NCI-H146 (cell line): ENCODE measurements at places on chromosomes 7 and 10.
A peak's percentile ranks its signal among the peaks of the same experiment; 100 is the strongest.

GRCh38 chr10:119531067-119531466 lies 11.5 kb downstream of the RGS10 start:
- DNase-seq = no peak

DNA sequence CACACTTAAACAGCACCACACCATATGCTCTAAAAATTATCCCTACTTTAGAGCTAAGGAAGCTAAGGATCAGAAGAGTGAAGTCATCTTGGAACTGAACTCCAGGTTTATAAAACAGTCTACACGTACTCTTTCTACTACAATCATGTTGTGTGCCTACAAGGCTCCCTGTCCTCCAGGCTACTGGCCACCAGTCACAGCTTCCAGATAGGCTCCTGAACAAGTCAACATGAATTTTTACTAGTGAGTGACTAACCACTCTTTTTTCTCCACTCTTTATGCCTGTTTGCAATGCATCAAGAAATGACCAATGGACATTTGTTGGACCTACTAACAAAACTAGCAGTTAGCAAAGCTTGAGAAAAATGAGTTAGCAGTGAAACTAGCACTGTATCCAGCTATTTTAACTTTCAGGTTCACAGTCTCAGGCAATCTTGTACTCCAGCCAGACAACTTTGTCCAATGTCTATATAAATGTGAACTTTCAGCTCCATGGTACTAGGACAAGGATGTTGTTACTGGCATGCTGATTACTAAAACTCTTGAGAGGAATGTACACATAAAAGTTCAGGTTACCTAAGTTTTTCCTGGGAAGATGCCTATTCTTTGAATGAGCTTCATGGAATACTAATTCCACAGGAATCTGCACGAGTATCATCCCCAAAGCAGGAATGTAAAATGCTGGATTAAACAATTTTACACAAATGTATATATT lies 180.0 kb downstream of the BTAF1 start:
- no peak for DNase-seq

DNA sequence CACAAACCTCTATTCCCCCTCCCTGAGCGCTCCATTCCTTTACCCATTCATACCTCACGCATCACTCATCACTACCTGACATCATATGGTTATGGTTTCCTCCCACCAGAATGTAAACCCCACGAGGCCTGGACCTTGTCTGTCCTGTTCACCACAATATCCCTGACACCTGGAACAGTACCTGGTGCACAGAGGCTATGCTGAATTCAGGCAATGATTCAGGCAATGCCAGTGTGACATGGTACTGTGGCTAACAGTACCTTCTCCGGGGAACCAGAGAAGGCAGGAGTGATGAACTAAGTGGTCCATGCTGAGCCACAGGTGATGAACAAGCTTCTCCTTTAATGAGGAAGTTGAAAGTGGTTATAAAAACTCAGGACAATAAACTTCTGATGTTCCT lies 202.5 kb upstream of the PLXNA4 start:
- DNase-seq = no peak

DNA sequence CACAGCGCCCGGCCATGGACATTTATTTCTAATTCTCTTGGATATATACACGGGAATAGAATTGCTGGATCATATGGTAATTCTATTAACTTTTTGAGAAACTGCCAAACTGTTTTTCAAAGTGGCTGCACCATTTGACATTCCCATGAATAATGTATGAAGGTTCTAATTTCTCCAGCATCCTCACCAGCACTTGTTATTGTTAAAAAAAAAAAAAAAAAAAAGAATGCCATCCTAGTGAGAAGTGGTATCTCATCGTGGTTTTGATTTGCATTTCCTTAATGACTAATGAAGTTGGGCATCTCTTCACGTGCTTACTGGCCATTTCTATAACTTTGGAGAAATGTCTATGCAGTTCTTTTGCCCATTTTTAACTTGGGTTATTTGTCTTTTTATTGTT lies 13.5 kb downstream of the CNNM2 start:
- DNase-seq = no peak

DNA sequence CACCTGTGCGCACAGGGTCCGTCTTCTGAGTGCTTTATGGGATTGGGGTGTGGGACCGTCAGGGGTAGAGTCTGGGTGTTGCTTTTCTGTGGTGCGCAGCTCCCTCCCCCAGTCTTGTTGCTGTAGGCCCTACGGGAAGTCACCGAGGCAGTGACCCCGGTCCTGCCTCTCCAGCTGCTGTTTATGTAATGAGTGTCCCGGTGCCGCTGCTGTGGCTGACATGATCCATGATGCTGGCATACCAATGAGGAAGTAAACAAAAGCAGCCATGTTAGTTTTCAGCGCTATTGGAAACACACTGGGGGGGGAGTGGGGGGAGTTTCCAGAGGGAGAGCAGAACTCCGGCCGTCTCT lies 1.1 kb downstream of the TRIM8 start:
- peak; percentile 69 for DNase-seq

- no peak for DNase-seq
These were observed 67.9 kb downstream of the MTURN start for GRCh38 chr7:30202671-30203070.

GRCh38 chr7:49783446-49783845 lies 10.0 kb downstream of the VWC2 start:
- no peak for DNase-seq

- peak; percentile 57 for DNase-seq
These were observed 40.4 kb downstream of the PDIA4 start for GRCh38 chr7:148987751-148988512.

GRCh38 chr7:157475601-157476000 lies 138.8 kb downstream of the DNAJB6 start:
- DNase-seq = no peak

- peak; percentile 56 for DNase-seq
These were observed 3.1 kb upstream of the ARID5B start for GRCh38 chr10:61898435-61898778.
